ENCODE measurements at places on chromosomes 1 and 21.

GRCh38 chr1:223233410-223234169 lies 90.5 kb upstream of the TLR5 start:
- no peak for DNase-seq

GRCh38 chr1:107141491-107142126 lies 770 bp downstream of the NTNG1 start:
- no peak for DNase-seq

DNA sequence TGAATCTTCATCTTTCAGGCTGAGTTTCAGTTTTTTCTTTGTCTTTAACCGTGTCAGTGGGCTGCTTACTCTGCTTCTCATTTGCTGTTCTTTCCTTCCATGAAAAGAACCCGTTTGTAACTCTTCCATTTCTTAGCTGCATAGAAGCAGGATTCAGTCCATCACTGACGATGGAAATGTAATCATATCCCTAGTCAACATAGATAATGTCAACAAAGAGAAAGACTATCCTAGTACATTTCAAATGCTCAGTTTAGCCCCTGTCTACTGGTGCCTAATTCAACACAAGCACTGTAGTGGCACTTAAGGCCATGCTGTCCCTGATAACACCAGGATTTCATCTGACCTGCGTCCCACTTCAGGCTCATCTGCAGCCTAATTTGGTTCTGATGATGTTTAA lies 376 bp downstream of the GBP1 start:
- DNase-seq = peak; percentile 42

GRCh38 chr21:35436899-35437298 lies 387.8 kb upstream of the RUNX1 start:
- DNase-seq = no peak

GRCh38 chr1:20194224-20194623 lies 7.9 kb upstream of the PLA2G2C start:
- no peak for DNase-seq

GRCh38 chr1:8858888-8859706 lies 19.4 kb downstream of the ENO1 start:
- DNase-seq = no peak

GRCh38 chr1:18088077-18088594 lies 19.5 kb upstream of the IGSF21 start:
- DNase-seq = no peak

DNA sequence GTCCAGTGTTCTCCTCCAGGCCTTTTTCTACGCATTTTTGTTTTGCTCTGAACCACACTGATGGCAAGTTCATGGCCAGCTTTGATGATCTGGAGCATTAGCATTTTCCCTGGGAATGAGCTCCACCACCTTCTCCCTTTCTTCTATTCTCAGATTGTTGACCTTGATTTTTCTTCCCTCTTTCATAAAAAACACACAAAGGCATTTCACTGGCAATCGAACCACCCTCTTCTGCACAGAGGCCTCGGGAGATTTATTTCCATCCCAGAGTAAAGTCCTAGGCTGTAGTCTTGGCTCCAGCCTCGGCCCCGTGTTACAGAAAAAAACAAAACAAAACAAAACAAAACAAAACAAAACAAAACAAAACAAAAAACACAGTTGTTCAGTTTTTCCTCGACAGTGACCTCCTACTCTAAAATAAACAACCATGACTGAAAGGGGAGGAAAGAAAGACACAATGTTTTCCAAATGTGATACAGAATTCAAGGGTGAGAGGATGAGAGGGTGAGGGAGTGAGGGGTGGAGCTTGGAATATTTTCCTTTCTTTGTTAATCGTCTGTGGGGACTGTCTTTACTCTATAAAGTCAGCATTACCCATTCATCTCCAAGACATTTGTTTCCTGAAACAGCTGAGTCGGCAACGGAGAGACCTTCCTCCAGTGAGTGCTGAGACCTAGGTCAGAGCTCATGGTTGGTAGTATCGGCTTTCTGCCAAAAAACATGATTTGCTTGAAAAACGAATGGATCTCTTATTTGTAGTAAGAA lies 29.8 kb upstream of the RNF186 start:
- no peak for DNase-seq

- DNase-seq = no peak
Measured at GRCh38 chr1:213582976-213583567, 404.7 kb upstream of the PROX1 start.

GRCh38 chr1:108557296-108557695 lies 2.6 kb upstream of the EEIG2 start:
- DNase-seq = no peak

GRCh38 chr1:245790441-245790840 lies 635.7 kb downstream of the KIF26B start:
- DNase-seq = no peak

GRCh38 chr1:115594600-115594999 lies 47.2 kb upstream of the VANGL1 start:
- no peak for DNase-seq

GRCh38 chr1:179706339-179706941 lies 36.7 kb upstream of the FAM163A start:
- peak; percentile 18 for DNase-seq

GRCh38 chr1:184768467-184768866 lies 13.8 kb upstream of the EDEM3 start:
- DNase-seq = no peak

DNA sequence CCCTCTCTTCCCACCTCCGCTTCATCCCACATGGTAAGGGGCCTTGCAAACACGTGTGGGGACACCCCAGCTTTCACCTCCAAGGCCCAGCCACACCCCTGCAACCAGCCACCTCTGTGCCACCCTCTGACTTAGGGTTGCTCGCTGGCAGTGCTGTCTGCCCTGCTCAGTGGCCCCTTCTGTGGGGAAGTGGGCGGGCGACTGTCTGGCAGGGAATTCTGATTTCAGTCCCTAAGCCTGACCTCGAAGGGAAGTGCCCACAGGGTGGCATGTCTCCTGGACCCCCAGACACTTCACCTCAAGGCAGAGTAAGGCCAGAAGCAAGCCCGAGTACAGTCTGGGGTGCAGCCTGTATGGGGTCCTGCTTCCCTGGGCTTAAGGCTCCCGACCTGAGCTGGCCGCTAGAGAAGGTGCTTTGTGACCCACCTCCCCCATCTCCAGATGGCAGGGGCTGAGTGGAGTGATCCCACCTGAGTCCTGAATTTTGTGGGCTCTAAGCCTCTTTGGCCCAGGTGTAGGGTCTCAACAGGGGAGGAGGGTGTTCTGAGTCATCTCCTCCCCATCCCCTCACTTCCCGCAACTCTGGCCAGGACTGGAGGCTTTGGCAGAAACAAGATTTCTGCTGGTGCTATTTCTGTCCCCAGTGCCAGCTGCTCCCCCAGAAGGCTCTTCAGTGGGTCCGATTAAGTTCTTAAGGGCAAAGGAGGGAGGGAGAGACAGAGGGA lies 7.0 kb downstream of the RD3 start:
- DNase-seq = no peak

DNA sequence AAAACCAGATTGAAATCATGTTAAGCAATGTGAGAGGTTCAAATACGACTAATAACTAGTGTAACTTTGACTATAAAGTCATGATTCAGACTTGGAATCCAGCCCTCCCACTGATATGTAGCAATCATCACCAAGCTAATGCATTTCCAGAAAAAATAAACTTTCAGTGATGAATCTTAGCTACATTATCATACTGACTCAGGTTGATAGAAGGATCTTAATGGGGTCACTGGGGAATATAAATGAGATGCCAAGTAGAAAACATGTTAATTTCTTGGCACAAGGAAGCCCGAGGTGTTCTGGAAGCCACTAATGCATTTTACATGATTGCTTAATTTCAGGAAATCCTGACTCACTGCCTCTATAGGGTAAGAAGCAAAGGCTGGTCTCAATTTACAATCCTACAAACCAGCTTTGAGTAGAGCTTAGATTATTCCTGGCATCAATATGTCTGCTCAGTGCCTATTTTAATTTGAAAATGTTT lies 67.7 kb downstream of the SELENOF start:
- DNase-seq = no peak

GRCh38 chr1:171434717-171435346 lies 50.5 kb upstream of the PRRC2C start:
- no peak for DNase-seq

GRCh38 chr1:84412316-84412942 lies 14.1 kb downstream of the DNASE2B start:
- DNase-seq = no peak

DNA sequence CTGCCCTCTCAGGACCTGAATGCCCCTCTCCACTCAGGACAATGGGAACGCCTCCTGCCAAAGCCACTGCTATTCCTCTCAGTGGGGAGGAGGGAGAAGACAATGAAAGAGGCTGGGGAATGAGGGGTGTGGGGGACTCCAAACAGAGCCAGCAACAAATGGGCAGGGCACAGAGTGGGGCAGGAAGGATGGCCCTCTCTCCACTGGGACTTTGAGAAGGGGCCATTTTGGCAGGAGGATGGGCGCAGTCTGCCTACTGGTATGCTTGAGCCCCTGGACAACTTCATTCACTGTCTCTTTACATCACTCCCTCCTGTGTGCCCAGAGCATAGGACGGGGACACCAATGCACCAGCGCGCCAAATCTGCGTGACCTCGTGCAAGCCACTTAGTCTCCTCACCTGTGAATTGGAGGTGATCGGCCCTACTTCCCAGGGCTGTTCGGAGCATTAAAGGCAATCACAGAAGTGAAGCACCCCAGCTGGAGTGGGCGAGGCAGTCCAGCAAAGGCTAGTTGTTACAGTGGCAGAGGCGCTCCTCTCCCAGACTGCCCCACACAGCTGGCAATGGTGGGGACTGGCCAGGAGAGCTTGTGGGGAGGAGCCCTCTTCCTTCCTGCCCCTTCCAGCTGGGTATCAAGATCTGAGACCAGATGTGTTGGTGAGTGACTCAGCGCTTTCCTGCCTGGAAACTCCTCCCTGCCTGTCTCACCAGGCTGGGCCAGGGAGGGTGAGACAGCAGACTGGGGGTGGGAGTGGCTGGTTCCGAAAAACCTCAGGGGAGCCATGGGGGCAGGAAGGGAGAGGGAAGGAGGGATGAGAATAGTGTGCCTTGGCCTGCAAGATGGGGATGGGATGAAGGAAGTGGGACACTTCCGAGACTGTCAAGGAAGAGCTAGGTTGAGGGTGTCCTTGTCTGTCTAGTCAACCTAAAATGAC lies 22.4 kb upstream of the SYNC start:
- peak; percentile 28 for DNase-seq

DNA sequence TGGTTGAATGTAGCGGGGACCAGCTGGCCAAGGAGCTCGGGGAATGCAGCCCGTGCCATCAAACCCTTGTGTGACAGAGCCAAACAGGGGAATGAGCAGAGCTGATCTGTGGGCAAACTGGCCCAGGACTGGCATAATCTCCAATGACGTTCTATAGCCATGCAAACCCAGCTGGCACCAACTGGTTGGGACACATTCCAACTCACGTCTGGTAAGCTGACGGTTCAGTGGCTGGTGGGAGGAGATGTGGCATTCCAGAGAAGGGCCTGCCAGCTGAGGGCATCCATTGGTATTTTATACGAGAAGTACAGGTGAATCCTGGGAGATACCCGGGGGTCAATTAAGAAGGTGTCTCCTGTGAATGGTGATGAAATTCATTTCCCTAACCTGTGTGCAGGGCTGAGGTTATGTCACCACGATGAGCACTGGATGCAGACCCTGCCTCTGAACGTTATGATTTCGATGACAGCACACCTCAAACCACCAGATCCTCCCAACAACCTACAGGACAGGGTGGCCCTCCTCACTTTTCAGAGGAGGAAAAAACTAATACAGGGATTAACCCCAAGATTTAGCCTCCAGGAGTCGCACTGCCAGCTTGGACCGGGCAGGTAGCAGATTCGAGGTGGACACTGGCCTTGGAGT lies 39.0 kb upstream of the RUNX3 start:
- DNase-seq = no peak

GRCh38 chr1:152951711-152952110 lies 4.7 kb downstream of the SPRR5 start:
- no peak for DNase-seq

- no peak for DNase-seq
Measured at GRCh38 chr1:228081144-228081543, 1.4 kb upstream of the ARF1 start.

DNA sequence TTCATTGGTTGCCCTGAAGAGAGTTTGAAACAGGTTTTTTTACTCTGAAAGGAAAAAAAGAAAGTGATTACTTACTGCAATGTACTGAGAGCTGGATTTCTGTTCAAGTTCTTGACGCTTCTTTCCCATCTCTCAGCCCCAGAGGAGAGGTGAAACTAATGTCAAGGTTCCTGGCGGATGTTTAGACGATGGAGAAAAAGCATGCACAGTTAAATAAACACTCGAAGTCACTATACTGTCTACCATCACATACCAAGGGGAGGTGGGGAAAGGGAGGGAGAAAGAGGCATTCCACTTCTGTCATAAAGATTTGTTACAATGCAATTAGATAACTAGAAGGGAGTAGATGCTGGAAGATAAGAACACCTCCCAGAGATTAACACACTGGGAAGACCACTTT lies 177.0 kb upstream of the TNR start:
- no peak for DNase-seq

- no peak for DNase-seq
Measured at GRCh38 chr1:107941123-107941522, 23.9 kb downstream of the VAV3 start.

DNA sequence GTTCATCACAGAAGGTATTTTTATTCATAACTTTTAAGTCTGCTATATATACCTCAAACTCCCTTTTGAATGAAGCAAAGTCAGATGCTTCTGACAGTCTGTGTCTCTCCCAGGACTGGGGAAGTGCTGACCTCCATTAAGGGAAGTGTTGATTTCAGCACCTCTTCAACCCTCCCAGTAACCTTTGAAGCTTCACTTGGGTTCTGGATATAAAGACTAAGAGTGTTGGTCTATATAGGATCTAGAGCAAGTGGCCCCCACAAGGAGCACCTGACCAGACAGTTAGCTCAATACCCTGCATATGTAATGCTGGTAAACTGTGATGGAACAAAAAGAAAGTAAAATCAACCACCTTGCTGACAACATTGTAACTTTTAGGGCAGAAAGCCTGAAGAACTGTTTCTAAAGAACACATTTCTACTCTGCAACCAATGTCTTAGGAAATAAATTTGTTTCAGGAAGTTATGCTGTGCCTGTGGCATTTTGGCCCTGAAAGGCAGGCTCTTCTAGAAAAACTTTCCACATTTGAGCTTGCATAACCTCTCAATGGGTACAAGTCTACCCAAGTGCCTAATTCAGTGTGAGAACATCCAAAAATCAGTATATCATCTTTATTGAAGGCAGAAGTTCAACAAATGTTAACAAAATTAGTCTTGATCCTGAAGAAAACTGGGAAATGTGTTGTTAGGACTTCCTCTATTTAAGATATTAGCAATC lies 865 bp upstream of the PTPN22 start:
- DNase-seq = peak; percentile 61

DNA sequence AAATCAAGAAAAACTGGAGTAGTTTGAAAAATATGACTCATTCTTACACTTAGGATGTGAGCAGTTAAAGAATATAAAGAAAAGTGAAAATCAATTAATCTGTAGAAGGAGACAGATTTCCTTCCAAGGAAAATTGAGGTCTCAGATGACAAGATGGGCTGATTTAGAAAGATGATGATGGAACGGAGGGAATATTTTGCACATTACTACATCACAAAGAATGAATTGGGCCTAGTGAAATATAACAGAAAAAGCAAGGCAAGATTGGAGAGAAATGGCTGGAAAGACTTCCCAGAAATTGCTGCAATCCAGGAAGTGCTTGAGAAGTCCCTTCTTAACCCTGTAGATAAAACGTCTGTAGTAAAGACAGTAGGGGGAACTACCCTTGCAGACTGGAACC lies 169.1 kb upstream of the SYT6 start:
- no peak for DNase-seq

Measured in KG1 (cell line).